Activated CD4-positive, alpha-beta memory T cell treated with anti-CD3 and anti-CD28 coated beads, Interleukin-2, amount 10 ng/mL, durations not matched to agents 7 days and 5 days (primary cell): ENCODE measurements at places on chromosomes 7 and 10. TPM values are rescaled to one million over a fixed set of nuclear protein-coding genes. Genes with fewer than 3 reads are reported as not detected.

DNA sequence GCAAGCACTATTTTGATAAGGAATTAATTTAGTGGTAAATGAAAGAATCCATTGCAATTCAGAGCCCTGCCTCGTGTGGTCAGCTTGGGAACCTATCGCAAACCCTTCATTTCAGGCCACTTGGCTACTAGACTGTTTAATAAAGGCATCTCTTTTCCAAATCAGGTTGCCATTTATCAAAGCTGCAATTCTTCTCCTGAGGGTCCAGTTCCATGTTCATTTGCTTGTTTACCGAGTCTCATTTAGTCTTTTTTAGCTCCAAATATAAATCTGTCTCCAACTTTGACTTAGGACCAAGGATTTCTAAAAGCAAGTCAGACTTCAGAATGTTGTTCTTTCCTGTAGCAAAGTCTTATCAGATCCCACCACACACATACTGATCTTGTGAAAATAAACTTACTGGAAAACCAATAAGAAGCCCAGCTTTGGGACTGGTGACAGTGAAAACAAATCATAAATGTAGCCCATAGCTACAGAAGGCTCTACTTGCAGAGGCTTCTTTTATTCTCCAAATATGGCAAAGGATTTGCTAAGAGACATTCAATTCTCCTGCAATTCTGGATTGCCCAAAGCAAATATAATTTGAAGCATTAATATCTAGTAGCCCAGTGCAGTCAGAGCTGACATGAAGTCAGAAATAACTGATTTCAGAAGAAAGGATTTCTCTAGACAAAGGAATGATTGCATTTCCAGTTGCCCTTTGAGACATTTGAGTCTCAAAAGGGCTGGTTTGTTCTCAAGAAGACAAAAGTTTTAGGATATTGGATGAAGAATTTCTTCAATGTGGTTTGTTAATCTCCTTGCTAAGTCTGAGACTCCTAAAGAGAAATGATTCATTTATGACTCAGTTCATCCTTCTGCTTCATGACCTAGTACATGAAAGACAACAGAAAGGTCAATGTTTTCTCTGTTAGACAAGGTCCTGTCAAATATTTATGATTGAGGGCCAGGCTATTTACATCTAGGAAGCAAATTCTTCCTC, 28.0 kb downstream of the PPP1R3C start:
- DNase-seq, result no peak

GRCh38 chr10:110789604-110790433, 81.9 kb upstream of the PDCD4 start:
- DNase-seq, result no peak

GRCh38 chr7:106277976-106278375, 6.8 kb downstream of the NAMPT start:
- no peak for DNase-seq

DNA sequence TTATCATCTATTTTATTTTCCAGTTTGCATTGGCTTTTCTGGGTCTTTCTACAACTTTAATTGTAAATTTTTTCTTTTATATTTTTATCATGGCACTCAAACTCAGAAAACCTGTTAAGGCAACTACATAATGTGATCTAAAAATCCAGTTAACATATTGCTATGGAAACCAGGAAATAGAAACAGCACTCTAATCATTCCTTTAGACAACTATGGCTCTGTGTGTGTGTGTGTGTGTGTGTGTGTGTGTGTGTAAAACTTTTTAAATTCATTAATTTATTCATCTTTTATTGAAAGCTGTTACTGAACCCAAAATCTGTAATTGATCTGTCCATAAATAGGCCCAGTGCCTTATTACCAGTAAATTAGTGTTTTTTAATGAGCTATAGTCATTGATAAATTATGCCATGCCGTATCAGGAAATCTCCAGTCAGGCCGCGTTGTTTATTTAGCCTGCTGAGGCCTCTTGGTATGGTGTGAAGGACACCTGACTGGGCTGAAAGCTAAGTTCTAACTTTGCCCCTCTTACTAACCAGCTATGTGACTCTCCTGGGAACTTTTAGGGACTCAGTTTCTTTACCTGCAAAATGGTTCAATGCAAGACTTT, 1.5 kb upstream of the MET start:
- DNase-seq, result no peak

Gene ESYT2
- 133 TPM for total RNA-seq
